NCI-H2171 (cell line): ENCODE measurements at places on chromosomes 13 and 19.
A peak's percentile ranks its signal among the peaks of the same experiment; 100 is the strongest.

DNA sequence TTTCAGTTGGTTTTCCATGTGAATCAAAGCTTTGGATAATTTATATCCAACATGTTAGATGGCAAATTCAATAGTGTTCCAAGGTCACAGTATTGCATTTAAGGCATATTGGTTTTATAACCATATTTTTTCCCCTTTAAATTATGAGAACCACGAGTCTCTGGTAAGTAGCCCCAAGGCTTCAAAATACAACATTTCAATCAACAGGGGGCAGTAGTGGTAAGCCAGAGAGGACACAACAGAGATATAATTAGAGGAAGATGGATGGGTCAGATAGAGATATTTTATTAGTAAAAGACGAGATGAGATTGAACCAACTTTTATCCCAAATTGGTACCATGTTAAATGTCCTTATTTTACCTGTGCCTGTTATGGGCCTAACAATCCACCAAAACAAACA, 53.1 kb downstream of the KL start:
- no peak for DNase-seq

DNA sequence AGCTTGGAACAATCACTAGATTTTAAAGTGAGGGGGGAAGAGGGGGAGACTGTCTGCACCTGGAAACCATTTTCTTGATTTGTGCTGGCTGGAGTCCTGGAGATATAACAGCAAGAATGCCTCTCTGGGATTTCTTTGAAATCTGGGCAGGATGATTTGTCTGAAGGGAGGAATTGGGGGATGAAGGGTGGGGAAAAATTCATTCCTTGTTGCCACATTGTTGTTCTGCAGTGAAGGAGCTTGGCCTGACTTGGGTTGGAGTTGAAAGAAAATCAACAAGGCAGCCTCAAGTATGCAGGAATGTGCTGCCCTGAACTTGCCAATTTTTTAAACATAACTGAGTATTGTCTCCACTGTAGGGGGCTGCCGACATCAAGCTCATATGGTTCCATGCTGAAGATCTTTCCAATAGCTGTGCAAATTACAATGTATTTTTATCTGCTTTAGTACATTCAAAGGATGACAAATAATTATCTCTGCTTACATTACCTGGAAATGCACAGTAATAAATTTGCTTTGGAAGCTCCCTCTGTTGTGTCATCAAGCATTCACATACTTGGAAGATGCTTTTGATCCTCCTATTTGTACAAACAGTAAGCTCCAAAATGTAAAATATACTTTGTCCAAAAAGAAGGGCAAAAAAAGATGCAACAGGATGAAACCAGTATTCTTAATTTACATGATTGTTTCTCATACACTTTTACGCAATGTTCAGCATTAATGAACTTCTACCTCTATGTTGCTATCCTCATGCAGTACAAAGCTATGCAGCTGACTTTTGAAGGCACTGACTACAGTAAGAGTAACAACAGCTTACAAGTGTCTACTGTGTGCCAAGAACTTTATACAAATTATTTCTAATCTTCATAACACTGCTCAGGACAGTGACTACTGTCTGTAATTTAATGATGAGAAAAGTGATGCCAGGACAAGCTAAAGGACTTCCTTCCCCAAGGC, 627.9 kb upstream of the KLF12 start:
- no peak for DNase-seq

DNA sequence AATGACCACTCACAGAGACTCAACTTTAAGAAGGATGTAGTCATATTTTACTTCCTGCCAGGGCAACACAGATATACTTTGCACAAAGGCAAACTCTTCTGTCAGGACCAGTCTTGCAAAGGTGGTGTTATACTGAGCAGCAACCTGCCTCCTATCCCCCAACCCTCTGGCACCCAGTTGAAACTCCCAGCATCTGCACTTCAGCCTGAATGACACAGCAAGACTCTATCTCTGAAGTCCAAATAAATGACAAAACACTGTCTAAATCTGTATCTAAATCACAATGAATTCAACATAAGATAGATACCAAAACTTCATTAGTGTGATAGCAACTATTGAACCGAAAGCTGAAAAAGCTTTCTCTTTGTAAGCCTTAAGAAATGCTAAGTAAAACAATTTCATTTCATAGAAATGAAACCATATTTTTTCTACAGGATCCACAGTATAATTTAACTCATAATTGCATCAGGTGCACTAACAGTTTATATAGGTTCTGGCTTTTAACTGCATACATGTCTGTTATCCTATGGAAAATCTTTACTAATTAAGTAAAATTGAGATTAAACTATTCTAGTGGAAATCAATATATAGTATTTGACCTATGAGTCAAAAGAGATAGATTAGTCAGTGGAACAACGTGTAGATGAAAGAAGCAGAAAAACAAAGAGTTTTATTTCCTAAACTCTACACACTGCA, 163.7 kb downstream of the TBC1D4 start:
- DNase-seq: no peak

DNA sequence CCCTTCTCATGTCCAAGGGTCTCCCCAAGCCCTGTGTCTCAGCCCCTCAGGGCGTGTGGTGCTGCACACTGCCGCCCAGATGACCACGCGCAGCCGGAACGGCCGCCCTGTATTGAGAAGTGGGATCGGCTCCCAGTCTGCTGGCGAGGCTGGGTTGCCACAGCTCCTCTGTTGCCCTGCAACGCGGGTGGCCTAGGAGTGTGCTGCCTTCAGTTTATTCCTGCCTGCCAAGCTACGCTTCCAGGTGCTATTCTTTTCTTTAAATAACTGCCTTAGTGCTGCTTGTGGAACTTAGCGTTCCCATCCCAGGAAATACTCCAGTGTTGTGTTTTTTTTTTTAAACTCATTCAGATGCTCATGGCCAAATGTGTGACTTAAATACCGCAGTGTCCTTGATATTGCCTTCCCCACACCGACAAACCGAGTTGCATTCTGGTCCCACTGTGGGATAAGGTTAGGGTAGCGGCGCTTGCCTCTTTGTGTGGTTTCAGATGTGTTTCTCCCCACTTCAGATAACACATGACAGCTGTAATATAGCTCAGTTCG, 16.6 kb downstream of the ACTN4 start:
- no peak for DNase-seq

DNA sequence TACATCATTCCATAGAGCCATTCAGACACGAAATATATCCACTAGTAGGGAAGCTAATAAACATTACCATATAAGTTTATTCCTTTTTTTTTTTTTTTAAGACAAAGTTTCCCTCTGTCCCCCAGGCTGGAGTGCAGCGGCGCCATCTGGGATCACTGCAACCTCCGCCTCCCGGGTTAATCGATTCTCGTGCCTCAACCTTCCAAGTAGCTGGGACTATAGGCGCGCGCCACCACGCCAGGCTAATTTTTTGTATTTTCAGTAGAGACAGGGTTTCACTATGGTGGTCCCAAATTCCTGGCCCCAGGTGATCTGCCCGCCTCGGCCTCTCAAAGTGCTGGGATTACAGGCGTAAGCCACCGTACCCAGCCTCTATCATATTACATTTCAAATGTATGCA, 612 bp upstream of the ZNF154 start:
- DNase-seq: no peak

DNA sequence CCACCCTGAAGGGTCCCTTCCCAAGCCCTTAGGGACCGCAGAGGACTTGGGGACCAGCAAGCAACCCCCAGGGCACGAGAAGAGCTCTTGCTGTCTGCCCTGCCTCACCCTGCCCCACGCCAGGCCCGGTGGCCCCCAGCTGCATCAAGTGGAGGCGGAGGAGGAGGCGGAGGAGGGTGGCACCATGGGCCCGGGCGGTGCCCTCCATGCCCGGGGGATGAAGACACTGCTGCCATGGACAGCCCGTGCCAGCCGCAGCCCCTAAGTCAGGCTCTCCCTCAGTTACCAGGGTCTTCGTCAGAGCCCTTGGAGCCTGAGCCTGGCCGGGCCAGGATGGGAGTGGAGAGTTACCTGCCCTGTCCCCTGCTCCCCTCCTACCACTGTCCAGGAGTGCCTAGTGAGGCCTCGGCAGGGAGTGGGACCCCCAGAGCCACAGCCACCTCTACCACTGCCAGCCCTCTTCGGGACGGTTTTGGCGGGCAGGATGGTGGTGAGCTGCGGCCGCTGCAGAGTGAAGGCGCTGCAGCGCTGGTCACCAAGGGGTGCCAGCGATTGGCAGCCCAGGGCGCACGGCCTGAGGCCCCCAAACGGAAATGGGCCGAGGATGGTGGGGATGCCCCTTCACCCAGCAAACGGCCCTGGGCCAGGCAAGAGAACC, 1.5 kb downstream of the EGLN2 start:
- DNase-seq: no peak

GRCh38 chr19:45349430-45349941, 8.9 kb downstream of the KLC3 start:
- DNase-seq: no peak

DNA sequence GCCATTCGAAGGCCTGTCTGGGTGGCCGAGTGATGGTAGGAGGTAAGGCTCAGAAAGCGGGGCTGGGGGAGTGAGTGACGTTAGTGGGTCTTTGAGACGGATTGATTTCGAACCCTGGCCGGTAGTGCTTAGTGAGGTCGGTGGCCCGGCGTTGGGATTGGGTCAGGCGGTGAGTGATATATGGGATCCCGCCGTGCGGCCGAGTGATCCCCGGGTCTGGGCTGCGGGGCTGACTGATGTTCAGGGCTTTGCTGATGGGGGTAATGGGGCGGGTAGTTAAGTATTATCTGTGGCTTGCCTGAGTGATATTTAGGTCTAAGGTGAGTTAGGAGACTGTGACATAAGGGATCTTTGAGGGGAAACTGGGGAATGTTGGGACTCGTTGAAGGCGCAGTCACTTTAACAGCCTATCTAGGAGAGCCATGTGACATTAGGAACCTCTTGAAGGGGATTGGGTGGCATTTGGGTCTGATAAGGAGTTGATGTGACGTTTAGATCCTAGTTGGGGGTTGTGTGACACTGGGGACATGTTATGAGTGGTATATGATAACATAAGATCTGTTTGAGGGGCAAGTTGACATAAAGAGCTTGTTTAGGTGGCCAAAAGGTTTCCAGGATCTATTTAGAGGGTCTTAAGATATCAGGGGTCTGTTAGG, 543 bp downstream of the PSMC4 start:
- no peak for DNase-seq

DNA sequence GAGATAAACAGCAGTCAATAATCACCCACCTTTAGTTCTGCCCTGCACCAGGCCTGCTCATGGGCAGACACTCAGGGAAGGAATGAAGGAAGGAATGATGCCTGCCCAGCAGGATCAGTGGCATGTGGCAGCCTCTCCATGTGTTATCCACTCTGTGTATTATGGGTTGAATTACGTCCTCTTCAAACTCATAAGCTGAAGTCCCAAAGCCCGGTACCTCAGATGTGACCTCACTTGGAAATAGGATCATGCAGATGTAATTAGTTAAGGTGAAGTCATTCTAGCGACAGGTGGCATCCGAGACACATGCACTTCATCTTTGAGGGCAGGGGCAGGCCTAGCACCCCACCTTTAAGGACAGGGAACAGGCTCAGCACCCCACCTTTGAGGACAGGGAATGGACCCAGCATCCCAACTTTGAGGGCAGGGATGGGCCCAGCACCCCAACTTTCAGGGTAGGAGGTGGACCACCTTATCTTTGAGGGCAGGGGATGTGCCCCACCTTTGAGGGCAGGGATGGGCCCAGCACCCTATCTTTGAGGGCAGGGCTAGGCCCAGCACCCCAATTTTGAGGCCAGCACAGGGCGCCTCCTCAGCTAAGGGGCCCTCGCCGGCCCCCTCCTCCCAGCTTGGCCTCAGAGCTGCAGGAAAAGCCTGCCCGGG, 127.6 kb downstream of the URI1 start:
- peak; percentile 18 for DNase-seq

GRCh38 chr19:9865732-9866501, 30.8 kb downstream of the PIN1 start:
- DNase-seq: peak; percentile 48

DNA sequence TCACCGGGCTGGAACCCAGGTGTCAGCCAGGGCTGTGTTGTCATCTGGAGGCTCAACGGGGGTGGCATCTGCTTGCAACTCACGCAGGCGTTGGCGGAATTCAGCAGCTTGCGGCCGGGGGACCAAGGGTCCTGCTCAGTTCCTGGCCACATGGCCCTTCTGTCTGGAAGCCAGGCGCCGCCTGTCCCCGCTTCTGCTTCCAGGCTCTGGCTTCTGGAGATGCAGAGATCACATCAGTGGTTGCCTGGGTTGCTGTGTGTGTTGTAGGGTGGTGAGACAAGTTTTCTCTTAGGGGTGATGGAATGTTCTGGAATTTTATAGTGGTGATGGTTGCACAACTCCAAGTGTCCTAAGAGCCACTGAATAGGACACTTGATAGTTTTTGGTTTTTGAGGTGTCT, 5.0 kb downstream of the ADAT3 start:
- no peak for DNase-seq

GRCh38 chr19:45692187-45693105, at the start of gene QPCTL:
Gene QPCTL (plus strand): TSS chr19:45692666. CDS start chr19:45692704, 38 bp downstream.
- peak; percentile 100 for DNase-seq

- no peak for DNase-seq
Measured at GRCh38 chr13:100633461-100633860, 41.1 kb downstream of the TMTC4 start.

DNA sequence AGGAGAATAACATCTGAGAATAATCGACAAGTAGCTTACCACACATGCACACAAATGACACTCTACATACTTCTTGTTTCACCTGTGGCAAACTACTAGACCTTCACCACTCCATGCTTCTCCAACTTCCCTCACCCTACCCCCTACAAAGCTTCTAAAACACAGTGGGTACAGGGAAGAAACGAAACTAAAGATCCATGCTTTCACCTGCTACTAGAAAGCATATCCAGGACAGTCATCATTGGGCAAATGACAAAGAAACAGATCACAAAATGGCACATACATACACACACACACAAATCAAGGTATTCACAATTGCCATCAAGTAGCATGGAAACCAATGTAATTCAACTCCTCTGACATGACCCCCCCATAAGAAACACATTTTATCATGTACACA, 10.6 kb downstream of the BRD4 start:
- no peak for DNase-seq

GRCh38 chr13:110234532-110234931, 72.4 kb downstream of the COL4A1 start:
- no peak for DNase-seq

GRCh38 chr13:111341886-111342285, 21.4 kb downstream of the TEX29 start:
- DNase-seq: no peak

GRCh38 chr13:50080911-50081678, 65.9 kb downstream of the KCNRG start:
- peak; percentile 51 for DNase-seq

- no peak for DNase-seq
Measured at GRCh38 chr13:30545320-30545719, 72.4 kb upstream of the USPL1 start.

DNA sequence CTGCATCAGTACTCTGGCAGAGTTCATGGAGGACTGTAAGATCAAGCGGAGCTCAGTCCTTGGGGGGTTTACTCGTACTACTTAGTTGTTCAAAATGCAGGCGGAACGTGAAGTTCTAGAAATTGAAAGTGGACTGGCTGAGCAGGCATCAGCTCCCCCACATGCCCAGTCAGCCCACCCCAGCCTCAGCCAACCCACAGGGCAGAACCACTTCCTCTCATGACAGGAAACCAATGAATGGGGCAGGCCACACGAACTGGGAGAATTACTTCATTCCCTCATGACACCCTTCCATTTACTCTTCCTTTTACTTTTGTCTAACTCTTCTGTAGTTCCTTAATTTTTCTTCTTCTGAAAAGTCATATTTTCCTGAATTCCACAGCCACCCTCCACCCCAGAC, 71.9 kb downstream of the FLT1 start:
- DNase-seq: no peak
